ENCODE measurements at places on chromosomes 12 and 14.

DNA sequence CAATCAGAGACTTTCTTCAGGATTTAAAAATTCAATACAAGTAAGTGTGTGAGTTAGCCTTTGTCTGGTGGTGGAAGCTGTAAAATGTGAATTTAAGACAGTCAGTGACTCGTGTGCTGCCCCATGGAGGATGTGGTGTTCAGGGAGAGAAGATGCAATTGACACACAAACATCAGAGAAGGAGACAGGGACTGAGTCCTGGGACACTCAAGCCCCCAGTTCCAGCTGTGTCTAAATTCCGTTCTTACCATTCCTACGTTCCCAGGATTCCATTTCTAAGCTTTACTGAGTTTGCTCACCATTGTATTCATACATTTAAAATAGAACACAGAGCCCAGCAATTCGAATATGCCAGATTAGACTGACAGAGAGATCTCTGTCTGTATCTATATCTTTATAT, 67.6 kb downstream of the C12orf56 start:
- no peak for DNase-seq

DNA sequence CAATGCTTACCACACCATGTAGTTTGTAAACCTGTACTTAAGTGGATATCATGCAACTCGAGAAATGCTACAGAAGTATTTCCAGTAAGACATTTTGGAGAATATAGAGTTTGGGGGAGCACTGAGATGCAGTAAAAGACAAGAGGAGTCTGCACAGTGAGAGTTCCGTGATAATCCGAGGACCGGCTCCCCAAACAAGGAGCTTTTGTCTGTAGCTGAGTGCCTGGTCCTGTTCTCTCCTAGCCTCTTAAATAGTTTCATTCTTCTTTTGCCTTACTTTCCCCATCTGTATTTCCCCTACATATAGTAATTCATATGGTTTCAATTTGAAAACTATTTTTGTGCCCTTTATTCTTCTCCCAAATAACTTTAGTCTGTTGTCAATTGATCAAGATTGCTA, 364.1 kb downstream of the EGLN3 start:
- DNase-seq = no peak

GRCh38 chr12:132674561-132674960, 12.6 kb downstream of the POLE start:
- DNase-seq = no peak

DNA sequence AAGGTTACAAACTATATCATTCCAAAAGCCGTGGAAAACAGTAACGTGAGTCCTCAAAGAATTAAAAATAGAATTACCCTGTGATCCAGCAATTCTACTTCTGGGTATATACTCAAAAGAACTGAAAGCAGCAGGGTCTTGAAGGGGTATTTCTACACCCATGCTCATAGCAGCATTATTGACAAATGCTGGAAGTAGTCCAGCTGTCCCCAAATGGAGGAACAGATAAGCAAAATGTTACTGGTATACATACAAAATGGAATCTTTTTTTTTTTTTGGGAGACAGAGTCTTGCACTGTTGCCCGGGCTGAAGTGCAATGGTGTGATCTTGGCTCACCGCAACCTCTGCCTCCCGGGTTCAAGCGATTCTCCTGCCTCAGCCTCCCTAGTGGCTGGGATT, 32.9 kb downstream of the ADIPOR2 start:
- no peak for DNase-seq

GRCh38 chr12:24679126-24679525, 269.8 kb downstream of the BCAT1 start:
- DNase-seq = no peak

- DNase-seq = peak; percentile 77
These were observed 89.0 kb downstream of the SCARB1 start for GRCh38 chr12:124774462-124775167.

DNA sequence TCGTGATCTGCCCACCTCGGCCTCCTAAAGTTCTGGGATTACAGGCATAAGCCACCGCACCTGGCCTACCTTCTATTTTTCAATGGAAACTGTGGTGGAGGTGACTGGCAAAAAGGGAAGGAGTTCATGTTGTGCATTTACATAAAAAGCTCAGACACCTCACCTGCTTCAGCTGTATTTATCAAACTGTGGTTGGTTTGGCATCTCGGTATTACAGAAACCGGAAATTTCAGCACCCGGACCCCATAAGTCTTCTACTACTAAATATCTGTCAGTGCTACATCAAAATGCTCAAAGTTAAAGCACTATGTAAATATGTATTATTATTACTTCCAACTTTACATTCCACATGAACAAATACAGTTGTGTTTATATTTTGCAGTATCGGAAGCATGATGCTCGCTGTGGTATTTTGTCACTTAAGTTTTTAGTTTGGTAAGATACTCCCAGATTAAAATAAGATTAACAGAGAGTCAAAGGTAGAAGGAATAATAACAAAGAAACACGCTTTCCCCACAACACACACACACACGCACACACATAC, 95.4 kb downstream of the ITPR2 start:
- no peak for DNase-seq

DNA sequence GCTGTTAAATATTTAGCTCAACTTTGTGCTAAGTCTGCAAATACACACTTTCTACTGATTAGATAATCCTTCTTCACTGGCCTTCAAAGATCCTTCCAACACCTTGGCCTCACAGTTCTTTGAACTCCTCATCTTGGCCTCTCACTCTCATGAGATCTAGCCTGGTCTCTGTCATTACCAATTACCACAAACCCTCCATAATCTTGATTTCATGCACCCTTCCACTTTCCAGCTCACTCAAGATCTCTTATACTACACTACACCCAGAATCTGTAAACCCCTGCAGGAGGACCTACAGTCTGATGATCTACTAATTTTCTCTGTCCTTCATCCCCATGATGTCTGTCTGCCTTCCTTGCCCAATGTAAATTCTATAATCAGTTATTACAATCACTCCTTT, 71.1 kb downstream of the DUSP16 start:
- no peak for DNase-seq

DNA sequence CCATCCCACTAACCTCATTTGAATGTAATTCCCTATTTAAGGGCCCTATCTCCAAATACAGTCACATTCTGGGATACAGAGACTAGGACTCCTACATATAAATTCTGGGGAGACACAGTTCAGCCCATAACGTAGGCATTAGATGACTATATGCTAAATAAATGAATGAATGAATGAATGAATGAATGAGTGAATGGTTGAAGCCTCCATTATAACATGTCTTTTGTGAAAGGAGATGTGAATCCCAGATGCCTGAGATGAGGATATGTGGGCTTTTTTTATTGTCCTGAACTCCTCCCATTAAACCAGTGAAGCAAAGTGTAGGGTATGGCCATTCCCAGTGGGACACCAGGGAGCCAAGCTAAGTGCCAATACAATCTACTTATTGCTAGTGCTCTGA, 20.5 kb upstream of the TMEM233 start:
- DNase-seq = no peak

DNA sequence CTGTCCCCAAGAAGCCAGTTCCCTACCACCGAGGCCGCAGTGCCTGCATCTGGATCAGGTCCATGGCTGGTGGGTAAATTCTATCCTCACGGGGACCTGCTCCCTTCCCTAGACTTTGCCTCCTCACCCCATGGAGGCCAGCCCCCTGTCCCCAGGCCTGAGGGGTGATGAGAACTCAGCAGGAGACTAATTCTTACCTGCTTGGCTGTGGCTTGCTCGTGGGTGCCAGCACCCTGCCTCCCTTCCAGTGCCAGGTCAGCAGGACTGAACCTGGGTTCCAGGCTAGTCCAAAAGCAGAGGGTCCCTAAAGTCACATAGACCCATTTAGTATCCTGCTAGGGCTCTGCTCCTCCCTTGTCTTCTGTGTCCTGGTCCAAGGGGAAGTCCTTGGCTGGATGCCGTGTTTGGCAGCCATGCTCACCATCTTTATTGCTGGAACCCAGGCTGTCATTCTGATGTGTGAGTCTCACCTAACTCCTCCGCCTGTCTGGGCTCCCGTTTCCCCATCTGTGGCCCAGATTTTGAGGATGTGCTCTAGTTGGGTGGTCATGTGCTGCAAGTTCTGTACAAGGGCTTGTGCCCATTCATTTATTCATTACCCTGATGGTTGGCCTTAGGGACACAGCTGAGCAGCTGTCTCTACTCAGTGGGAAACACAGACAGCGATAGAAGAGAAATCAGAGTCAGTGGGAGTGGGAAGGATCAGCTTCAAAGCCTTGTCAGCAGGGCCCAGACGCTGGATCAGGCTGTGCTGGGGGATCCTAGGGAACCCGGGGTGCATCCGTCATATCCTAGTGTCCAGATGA, 949 bp downstream of the PLBD2 start:
- DNase-seq = peak; percentile 55

DNA sequence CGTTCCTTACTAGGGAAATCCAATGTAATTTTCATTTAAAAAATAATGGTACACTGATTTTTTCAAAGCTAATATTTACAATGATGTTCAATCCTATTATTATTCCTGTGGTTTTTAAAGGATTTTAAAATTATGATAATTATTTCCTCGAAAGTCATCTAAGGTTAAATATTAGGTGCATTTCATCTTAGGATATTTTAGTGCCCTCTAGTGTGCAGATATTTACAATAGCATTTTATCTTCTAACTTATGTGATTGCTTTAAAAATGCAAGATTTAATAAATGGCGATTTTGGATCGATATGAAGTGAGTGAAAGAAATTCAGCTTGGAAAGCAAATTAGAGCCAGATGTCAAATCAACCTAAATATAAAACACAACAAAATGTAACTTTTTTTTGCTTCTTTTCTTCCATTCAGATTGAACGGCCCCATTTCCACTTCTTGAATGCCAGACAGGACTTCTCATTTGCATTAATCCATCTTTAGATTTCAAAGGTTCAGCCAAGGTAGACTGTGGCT, 293.5 kb downstream of the SLC6A15 start:
- no peak for DNase-seq

DNA sequence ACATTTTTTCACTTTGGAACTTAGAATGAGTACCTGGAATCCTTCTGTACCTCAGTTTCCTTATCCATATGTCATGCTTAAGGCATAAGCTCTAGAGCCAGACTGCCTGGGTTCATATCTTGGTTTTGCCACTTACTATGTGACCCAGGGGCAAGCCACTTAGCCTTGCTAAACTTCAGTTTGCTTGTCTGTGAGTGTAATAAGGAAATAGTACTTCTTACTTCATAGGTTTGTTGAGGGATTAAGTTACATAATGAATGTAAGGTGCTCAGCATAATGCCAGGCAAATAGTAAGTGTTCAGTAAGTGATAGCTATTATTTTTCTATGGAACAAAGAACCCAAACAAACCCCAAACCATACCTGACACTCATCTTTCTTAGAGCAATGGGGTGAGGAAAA, 225.1 kb downstream of the BCAT1 start:
- DNase-seq = no peak

DNA sequence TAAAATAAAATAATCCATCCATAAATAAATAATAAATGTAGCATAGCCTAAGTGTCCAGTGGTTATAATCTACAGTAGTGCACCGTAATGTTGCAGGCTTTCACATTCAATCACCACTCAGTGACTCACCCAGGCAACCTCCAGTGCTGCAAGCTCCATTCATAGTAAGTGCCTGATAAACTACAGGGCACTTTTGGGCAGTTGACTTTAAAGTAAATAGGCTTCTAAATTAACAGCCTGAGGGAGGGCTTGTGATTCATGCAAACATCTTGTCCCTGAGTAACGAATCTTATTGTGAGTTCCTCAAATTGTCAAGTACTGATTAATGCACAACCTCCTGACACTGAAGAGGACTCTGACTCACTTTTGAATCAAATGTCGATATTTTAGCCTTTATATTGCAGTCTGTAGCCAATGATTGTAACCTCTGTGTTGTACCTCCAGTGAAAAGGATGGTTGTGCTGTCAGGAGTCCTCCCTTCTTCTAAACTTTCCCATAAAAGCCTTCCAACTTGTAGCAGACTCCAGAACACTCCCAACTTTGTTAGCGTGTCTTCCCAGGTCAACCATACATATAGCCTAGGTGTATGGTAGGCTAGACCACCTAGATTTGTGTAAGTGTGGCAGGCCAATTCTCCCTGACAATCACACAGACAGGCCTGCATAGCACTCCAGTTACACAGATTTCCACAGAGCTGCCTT, 55.0 kb upstream of the BICD1 start:
- no peak for DNase-seq

DNA sequence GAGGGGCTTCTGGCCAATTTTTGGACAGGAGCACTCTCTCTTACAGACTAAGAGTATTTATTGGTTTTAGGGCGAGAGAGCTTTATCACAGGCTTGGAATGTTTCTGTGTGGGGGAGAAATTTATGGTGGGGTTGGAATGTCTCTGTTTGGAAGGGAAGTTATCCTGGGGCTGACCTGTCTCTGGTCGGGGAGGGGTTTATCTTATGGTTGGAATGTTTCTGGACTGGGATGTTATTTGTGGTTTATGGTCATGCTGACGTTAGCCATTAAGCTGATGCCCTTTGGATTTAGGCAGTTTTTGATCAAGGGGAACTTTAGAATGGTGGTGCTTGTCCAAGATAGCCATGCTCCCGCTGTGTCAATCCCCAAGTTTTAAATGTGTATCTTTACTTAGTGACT, 614.8 kb downstream of the DIO2 start:
- no peak for DNase-seq

- DNase-seq = no peak
These were observed 186.6 kb upstream of the OTX2 start for GRCh38 chr14:56996721-56997399.

- DNase-seq = no peak
These were observed 76.9 kb upstream of the ANO4 start for GRCh38 chr12:100717733-100718067.

DNA sequence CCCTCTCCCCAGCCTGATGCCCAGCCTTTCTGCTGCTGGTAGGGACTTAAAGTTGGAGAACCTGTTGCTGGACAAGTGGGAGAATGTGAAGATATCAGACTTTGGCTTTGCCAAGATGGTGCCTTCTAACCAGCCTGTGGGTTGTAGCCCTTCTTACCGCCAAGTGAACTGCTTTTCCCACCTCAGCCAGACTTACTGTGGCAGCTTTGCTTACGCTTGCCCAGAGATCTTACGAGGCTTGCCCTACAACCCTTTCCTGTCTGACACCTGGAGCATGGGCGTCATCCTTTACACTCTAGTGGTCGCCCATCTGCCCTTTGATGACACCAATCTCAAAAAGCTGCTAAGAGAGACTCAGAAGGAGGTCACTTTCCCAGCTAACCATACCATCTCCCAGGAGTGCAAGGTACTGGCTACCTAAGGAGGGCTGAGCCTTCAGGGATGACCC, 1.6 kb downstream of the TSSK4 start:
- DNase-seq = no peak

GRCh38 chr12:130640901-130641300, 75.2 kb downstream of the RIMBP2 start:
- no peak for DNase-seq

DNA sequence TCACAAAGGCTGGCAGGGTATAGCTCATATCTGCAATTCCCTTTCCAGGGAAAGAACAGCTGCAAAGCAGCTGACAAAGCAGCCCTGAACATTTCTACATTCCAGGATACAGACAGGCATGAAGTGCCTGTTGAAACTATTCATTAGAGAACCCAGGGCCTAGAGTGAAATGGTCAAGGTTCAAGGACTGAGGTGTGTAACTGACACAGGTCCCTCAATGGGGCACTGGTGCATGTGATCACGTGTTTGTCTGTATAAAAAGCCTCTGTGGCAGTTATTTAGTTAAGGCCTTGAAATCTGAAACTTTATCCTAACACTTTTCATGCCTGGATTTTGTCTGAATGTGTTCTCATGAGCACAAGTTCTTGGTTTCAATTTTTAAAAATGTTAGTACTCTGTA, 47.1 kb downstream of the GIT2 start:
- DNase-seq = peak; percentile 59
